Testis (tissue), 5 donors: ENCODE measurements at places on chromosomes 13 and 19.

DNA sequence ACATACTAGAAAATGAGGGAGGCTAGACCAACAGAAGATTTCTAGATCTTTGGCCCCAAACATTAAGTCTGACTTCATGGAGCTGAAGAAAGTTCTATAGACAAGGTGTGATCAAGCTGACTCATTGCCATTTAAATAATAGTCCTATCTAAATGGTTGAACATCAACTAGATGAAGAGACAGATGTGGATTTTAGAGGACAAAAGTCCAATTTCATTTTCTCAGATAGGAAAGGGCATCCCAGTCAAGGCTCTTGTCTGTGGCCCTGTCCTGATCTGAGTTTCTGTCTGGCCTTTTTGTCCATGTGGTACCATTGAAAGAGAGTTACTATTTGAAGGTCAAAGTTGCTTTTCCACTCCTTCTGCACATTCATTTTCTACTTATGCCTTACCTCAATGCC lies 74.6 kb downstream of the MBNL2 start:
- no peak for DNase-seq

GRCh38 chr13:106513025-106513983 lies 22.2 kb downstream of the EFNB2 start:
- no peak for DNase-seq

GRCh38 chr13:64591971-64592370 lies 2638.2 kb downstream of the PCDH9 start:
- DNase-seq = no peak

DNA sequence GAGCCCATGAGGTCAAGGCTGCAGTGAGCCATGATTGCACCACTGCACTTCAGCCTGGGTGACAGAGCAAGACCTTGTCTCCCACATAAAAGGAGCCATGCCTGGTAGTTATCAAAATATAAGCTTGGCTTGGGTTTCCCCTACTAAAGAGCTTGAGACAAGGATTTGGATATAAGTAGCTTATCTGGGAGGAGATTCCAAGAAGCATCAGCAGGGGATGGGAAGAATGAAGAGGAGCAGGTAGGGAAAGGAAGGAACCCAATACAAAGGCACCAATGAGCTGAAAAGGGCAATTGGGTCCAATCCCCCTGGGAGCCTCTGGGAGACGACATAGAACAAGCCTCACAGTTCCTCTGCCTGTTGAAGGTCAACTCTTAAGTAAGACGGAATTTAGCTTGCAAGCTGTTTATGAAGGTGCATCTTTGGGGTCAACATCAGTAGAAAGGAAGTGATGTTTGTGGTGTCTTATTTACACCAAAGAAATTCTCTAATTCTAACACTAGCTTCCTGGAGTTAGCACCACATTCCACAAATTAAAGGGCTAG lies 7.4 kb upstream of the CLEC4G start:
- no peak for DNase-seq

DNA sequence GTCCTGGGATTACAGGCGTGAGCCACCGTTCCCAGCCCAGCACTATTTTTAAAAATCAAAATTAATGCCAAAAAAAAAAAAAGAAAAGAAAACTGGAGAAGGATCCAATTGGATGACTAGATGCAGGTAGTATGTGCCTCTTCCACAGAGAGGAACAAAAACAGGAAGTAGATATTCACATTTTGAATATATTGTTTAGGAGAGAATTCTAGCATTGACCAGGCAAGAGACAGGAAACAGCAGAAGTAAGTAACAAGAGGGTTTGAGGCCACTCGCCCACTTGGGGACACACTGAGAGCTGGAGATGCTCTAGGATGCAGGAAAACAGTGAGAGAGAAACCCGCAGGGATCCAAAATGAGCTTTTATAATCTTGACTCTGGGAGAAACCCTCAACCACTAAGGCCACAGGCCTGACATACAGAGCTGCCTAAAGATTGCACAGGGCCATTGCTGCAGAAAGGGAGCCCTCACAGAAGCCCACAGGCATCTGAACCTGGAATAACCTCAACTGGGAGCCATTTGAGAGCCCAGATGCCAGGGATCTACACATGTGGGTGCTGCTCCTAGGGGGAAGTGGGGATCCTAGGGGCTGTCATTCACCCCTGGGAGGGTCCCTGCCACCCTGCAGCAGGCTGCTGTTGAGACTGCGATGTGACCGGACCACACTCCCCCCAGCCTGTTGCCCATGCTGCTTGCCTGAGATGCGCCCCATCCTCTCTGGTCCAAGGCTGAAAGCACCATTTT lies 28.2 kb downstream of the IGFL2 start:
- DNase-seq = no peak

DNA sequence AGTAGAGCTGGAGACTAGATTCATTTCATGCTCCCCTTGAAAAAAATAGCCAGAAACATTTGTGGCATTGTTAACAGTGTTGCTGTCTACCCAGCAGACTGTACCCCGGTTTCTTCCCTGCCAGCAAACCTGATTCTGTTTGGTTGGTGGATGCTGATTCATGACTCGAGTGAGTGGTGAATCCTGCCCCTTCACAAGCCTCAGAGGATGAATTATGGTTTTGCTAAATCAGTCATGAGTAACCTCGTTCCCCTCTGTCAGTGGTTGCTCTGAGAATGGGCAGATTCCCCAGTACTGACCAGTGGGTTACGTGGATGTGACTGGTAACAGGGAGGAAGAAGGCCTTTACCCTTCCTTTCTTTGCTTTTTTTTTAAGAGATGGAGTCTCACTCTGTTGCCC lies 10.1 kb downstream of the NLRP12 start:
- no peak for DNase-seq

GRCh38 chr19:2802826-2803225 lies 16.8 kb upstream of the ZNF554 start:
- no peak for DNase-seq

GRCh38 chr13:105787632-105788031 lies 747.8 kb downstream of the EFNB2 start:
- DNase-seq = no peak

GRCh38 chr19:16571822-16572331 lies 338 bp downstream of the SLC35E1 start:
- DNase-seq = no peak
